ENCODE measurements at places on chromosomes 4 and X.

- DNase-seq, result no peak
Measured at GRCh38 chrX:48492293-48492910, 16.4 kb upstream of the PORCN start.

DNA sequence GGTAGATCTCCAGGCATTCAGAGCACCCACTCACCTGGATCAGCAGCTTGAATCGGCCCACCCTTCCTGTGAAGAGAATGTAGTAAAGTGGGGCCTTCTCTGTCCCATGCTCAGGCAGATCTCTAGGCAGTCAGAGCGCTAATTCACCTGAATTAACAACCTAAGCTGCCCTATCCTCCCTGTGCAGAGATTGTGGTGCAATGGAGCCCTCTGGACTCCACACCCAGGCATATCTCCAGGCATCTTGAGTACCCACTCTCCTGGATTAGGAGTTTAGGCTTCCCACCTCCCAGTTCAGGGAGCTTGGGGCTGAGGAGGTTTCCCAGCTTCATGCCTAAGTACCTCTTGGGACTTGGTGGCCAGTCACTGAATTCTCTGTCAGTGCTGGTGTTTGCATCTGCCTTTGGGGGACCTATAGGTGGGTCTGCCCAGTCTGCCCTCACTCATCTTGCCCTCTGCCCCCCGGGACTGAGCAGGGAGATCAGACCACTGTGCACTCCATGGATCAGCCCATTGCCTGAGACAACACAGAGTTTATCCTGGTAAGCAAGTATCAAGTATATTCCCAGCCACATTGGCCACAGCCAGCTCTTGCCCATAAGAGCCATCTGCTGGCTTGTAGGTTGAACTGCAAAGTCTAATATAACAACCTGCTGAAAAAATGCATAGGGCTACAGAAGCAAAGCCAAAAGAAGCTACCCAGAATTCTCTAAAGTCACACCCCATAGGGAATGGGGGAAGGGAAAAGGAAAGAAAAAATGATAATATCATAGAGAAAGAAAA lies 372.9 kb downstream of the KLHL13 start:
- DNase-seq, result no peak

GRCh38 chr4:94363136-94363655 lies 20.6 kb upstream of the HPGDS start:
- DNase-seq, result no peak

- no peak for DNase-seq
Measured at GRCh38 chrX:100935767-100936166, 7.0 kb upstream of the XKRX start.

DNA sequence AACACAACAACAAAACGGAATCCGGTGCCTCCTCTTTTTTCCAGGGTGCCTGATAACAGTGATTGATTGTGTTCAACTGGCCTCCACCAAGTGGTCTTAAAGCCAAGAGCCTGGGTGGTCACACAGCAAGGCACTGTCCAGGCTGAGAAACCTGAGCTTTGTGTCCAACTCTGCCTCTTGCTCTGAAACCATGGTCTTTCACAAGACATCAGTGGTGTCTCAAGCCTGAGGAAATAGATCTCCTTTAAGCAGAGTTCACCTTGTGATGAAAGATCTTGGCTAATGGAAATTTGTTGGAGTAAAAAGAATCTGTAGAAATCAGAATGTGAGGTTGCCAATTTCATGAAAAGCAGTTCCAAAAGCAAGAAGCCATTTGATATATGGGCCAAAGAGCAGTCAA lies 47.3 kb upstream of the ACSL1 start:
- no peak for DNase-seq

- no peak for DNase-seq
Measured at GRCh38 chrX:70754169-70754848, 154.2 kb downstream of the TEX11 start.

- DNase-seq, result no peak
Measured at GRCh38 chr4:151960449-151961230, 199.8 kb upstream of the GATB start.

- no peak for DNase-seq
Measured at GRCh38 chr4:102599886-102600285, 98.7 kb downstream of the NFKB1 start.

DNA sequence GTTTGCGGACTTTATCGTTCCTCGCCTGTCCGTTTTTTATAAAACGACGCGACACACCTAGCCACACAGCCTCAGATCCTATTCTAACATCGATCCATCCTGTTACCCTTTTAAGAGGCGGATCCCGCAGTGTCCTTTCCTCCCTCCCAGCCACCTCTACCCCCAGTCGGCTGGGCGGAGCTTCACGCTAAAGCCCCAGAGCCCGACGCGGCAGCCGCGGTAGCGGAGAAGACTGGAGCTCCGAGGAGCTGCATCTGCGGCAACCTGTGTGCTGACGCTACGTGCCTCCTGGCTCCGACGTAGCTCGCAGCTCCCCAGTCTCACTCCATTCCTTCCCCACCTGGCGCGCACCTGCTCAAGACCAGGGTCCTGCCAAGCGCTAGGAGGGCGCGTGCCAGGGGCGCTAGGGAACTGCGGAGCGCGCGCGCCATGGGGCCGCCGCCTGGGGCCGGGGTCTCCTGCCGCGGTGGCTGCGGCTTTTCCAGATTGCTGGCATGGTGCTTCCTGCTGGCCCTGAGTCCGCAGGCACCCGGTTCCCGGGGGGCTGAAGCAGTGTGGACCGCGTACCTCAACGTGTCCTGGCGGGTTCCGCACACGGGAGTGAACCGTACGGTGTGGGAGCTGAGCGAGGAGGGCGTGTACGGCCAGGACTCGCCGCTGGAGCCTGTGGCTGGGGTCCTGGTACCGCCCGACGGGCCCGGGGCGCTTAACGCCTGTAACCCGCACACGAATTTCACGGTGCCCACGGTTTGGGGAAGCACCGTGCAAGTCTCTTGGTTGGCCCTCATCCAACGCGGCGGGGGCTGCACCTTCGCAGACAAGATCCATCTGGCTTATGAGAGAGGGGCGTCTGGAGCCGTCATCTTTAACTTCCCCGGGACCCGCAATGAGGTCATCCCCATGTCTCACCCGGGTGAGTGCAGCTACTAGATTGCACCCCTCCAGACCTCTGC lies at the start of gene RNF128:
Gene RNF128, plus strand, starts transcription at position 217 of the 953 bp plus-strand sequence. Its CDS starts 213 bp downstream, at position 430.
- DNase-seq, result no peak

- no peak for DNase-seq
Measured at GRCh38 chrX:76987381-76987780, 459.8 kb upstream of the FGF16 start.

DNA sequence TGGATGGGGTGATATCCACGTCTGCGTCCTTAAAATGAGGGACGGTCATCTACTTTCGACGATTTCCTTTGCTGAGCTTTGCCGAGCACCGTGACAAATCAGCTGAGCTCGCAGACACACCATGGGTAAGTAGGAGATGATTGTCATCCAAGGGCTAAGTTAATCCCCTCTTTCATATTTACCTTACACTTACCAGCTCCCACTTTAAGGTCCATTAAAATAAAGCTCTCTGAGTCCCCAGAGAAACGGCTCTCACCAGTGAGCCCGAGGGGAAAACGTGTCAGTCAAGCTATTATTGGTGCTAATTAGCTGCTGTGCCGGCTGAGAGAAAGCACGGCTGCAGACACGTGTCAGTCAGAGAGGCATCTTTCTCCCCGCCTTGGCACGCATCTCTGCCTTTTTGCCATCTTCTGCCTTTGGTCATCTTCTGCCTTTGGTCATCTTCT lies 72.2 kb downstream of the CRLF2 start:
- no peak for DNase-seq

GRCh38 chr4:680551-680927 lies 6.2 kb downstream of the MYL5 start:
- no peak for DNase-seq

DNA sequence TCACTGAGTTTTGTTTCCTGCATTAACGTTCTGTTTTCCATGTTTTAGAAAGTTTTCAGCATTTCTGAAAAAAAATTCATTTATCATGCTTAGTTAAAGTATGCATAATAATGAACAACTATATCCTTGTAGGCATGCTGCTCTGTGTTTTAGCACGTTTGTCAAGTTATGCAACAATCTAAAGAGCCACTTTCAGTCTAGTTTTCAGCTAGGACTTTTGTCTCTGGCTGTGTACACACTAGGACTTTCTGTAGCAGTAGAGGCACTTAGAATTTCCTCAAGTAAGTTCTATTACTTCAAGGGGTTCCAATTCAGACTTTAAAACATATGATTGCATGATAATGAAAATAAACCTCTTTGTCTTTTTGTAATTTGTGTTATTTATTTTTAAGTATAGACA lies 12.4 kb downstream of the DCAF8L1 start:
- DNase-seq, result no peak

GRCh38 chr4:172726001-172726423 lies 442.6 kb upstream of the GALNT7 start:
- DNase-seq, result no peak

DNA sequence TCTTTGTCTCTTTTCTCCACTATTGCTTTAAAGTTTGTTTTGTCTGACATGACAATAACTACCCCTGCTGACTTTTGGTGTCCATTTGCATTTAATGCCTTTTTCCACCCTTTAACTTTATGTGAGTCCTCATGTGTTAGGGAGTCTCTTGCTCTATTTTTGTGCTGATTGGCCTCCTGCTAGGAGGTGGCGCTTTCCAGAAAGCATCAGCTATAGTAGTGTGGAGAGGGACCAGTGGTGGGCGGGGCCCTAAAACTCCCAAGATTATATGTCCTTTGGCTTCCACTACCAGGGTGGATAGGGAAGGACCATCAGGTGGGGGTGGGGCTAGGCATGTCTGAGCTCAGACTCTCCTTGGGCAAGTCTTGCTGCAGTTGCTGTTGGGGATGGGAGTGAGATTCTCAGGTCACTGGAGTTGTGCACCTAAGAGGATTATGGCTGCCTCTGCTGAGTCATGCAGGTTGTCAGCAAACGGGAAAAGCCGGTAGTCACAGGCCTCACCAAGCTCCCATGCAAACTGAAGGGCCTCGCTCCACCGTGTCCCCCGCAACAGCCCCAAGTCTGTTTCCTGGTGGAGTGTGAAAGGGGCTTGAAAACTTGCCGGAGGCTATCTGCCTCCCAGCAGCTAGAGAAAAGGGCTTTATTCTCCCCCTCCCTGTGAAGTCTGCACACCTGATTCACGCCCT lies 156.3 kb downstream of the CPEB2 start:
- DNase-seq, result no peak

DNA sequence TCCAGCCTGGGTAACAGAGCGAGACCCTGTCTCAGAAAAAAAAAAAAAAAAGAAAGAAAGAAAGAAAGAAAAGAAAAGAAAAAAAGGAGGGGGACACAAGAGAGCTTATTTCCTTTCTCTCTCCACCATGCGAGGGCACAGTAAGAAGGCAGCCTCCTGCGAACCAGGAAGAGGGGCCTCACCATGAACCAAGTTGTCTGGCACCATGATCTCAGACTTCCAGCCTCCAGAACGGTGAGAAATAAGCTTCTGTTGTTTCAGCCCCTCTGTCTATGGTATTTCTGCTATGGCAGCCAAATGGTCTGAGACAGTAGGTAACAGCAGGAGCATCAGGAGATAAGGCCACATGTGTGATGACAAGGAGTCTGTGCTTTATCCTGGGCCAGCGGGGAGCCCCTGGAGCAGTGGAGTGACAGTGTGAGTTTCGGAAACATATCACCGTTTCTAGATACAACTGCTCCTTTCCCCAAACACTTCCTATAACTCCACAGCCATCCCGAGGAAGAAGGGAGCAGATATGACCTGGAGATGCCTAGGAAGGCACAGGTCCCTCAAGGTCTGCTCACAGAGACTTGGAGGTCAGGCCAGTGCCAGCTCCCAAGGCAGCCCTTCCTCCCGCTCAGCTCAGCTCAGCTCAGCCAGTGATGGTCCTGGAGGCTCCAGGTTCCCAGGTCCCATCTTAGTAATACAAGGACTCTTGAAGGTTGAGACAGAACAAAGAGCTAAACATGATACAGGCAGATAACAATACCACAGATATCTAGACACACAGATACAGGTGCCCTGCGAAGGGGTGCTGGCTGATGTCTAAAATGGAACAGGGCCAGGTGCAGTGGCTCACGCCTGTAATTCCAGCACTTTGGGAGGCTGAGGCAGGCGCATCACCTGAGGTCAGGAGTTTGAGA lies 17.7 kb downstream of the JAKMIP1 start:
- DNase-seq, result no peak

- DNase-seq, result no peak
Measured at GRCh38 chrX:117508021-117508420, 608.6 kb downstream of the KLHL13 start.

DNA sequence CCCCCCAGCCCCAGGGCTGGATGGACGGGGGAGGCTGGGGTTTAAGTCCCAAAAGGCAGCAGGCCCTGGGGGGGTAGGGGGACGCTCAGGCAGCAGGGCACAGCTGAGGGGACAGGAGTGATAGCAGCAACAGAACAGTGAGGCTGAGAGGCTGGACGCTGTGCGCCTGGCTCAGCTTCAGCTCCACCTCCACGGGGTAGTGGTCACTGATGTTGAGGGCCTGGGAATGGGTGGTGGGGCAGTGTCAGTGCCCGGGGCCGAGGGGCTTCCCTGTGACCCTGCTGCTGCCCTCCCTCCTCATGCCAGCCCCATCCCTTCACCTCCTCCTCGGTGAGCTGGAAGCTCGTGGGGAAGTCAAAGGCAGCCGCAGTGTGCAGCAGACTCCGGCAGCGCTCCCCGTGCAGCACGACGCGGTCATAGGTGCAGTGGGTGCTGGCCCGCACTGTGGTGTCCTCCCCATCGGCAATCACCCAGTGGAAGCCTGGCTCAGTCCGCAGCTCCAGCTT lies 4.5 kb downstream of the RPL10 start:
- no peak for DNase-seq

GRCh38 chrX:139508099-139508498 lies 22.4 kb upstream of the F9 start:
- DNase-seq, result no peak

GRCh38 chrX:22314692-22315091 lies 42.0 kb downstream of the CBLL2 start:
- DNase-seq, result peak; percentile 24

DNA sequence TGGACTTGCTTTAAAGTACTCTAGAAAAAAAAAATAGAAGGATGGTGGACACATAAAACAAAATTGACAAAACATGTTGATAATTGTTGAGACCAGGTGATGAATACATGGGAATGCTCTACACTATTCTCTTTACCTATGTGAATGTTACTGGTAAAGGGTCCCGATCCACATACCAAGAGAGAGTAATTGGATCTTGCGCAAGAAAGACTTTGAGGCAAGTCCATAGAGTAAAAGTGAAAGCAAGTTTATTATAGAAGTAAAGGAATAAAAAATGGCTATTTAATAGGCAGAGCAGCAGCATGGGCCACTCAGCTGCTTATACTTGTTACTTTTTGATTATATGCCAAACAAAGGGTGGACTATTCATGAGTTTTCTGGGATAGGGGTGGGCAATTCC lies 34.0 kb upstream of the PRR32 start:
- DNase-seq, result no peak

- no peak for DNase-seq
Measured at GRCh38 chr4:24820541-24820940, 25.2 kb downstream of the SOD3 start.

DNA sequence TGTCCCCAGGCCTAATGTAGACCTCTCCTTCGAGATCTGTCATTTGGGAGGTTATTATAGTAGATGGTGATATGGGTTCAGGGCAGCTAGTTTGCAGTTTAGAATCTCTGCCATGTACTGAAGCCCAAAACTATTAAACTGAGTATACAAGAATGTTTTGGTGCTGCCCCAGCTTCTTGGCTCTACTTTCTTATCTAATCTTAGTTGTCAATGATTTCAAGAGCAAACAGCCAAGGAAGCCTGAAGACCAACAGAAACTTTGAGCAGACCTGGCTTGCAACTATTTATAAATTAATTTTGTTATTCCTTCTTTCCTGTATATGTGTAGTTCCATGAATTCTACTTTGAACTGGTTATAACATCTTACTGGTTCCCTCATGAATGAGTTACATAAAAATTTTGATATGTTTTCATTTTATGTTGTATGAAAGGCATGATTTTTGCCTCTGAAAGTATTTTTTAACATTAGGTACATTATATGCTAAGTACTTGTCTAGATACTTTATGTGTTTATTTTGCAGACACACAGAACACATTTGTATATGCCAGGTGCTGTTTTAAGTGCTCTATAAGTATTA lies 2.0 kb upstream of the MGST2 start:
- DNase-seq, result no peak

Measured in spinal cord (tissue), 10 donors.